ENCODE measurements at places on chromosomes 12 and 14. TPM values are rescaled to one million over a fixed set of nuclear protein-coding genes. Genes with fewer than 3 reads are reported as not detected.

DNA sequence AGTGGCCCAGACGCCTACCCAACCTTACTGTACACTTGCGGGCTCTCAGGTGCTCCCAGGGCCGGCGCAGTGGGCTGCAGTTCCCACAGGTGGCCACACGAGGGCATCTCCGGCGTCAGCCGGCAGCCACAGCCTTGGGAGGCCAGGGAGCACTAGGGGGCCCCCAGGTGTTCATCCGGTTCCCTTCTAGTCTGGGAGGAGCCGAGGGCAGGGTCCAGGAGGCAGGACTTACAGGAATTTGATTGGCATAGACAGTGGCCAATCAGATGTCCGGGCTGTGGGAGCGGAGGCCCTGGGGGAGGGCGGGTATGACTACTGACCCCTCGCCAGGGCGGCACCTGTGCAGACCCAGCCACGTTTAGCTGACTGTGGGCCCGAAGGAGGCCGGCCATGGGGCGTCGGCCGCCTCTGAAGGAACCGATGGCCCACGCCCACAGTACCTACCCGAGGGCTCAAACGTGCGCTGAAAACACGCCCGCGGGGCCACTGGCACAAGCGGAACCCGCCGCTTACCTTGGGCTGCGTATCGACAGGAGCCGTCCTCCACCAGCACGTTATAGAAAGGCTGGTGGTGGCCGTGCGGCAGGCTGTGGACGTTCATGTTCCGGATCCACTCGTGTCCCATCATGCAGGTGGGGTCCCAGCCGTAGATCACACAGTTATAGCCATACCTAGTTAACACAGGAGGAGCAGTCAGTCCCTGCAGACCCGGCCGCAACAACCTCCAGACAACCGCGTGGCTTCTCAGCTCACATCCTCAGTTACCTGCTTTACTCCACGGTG lies 34.8 kb downstream of the FBXO21 start:
- H3K4me1 ChIP-seq, result peaks cover 8% of the 10 kb centered on the region
- peak; percentile 78 for DNase-seq
- H3K27ac ChIP-seq, result no peak overlapping the region

- no peak for DNase-seq
- H3K36me3 ChIP-seq, result no peaks in the 10 kb centered on the region
- peaks cover 1% of the 10 kb centered on the region for H3K27me3 ChIP-seq
- no peak overlapping the region for H3K27ac ChIP-seq
- peaks cover 18% of the 10 kb centered on the region for H3K4me1 ChIP-seq
Observed at GRCh38 chr12:538731-539539, 79.2 kb downstream of the B4GALNT3 start.

GRCh38 chr14:29759521-29760340 lies 167.9 kb downstream of the PRKD1 start:
- no peak overlapping the region for H3K27ac ChIP-seq
- DNase-seq, result no peak
- no peaks in the 10 kb centered on the region for H3K27me3 ChIP-seq

DNA sequence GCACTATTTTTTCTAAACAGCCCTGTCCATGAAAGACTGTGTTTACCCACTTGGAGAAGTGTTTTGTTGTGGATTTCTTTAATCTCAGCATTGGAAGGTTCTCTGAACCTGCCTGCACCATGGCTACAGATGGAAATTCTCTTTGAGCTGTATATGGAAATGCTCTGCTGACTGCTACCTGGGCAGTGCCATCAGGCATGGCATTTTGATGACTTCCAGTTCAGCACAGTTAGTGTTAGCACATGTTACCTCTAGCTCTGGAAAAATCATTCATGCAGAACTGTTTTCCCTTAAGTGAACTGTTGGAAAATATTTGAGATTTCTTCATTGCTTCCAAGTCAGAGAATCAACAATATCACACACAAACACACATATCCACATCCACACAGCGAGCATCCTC lies 52.6 kb upstream of the RIC8B start:
- no peaks in the 10 kb centered on the region for H3K27me3 ChIP-seq
- H3K36me3 ChIP-seq, result no peaks in the 10 kb centered on the region
- H3K4me3 ChIP-seq, result no peak overlapping the region
- DNase-seq, result no peak

DNA sequence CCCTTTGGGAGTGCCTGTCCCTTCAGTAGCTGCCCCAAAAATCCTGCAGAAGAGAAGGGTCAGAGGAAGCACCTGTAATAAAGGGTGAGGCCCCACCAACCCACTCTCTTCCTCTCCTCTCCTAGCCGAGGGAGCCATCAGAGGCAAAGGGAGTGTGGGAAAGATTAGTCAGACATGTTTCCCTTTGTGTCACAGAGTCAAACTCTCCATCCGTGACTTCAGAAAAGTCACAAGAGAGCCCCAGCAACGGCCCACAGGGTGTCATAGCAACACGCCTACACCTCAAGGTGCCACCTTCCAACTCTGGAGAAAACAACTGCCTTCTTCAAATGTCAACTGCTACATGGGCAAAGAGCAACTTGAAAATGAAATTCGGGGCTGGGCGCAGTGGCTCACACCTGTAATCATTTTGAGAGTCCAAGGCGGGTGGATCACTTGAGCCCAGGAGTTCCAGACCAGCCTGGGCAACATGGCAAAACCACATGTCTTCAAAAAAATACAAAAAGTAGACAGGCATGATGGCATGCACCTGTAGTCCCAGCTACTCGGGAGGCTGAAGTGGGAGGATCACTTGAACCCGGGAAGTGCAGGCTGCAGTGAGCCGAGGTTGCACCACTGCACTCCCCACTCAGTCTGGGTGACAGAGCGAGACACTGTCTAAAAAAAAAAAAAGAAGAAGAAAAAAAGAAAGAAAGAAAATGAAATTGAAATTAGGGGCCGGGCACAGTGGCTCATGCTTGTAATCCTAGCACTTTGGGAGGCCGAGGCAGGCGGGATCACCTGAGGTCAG lies 17.7 kb upstream of the CD27 start:
- H3K27me3 ChIP-seq, result peaks cover 3% of the 10 kb centered on the region
- no peak overlapping the region for H3K27ac ChIP-seq
- no peaks in the 10 kb centered on the region for H3K36me3 ChIP-seq
- no peak overlapping the region for H3K4me3 ChIP-seq
- H3K4me1 ChIP-seq, result peaks cover 11% of the 10 kb centered on the region

DNA sequence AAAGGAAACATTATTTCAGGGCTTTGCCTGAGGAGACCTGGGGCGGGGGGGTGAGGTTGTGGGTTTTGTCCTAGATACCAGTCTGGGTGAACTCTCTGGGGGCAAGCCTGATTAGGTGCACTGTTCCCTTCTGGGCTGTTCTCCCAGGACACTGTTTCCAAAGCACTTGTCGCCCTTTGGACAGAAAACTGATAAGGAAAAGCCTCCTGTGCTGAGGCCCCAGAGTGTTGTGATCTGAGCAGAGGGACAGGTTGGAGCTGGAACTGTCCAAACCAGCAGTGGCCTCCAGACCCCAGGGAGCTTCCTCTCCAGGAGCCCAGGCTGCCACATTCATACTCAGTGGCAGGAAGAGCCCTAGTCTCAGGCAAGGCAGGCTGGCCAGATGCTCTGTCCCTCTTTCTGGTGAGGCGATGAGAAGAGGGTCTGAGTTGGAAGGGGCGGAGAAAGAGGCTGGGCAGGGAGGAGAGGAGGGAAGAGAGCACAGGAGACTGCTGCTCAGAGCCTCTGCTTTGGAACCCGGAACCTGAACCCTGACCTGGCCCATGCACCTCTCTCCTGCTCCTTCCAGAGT lies 1.9 kb downstream of the GALNT16 start:
- H3K27me3 ChIP-seq, result peaks cover 18% of the 10 kb centered on the region
- peak overlapping the region; percentile 88 for H3K4me3 ChIP-seq
- peak overlapping the region; percentile 86 for H3K27ac ChIP-seq
- peaks cover 5% of the 10 kb centered on the region for H3K36me3 ChIP-seq
- peaks cover 49% of the 10 kb centered on the region for H3K4me1 ChIP-seq
- DNase-seq, result peak; percentile 59

DNA sequence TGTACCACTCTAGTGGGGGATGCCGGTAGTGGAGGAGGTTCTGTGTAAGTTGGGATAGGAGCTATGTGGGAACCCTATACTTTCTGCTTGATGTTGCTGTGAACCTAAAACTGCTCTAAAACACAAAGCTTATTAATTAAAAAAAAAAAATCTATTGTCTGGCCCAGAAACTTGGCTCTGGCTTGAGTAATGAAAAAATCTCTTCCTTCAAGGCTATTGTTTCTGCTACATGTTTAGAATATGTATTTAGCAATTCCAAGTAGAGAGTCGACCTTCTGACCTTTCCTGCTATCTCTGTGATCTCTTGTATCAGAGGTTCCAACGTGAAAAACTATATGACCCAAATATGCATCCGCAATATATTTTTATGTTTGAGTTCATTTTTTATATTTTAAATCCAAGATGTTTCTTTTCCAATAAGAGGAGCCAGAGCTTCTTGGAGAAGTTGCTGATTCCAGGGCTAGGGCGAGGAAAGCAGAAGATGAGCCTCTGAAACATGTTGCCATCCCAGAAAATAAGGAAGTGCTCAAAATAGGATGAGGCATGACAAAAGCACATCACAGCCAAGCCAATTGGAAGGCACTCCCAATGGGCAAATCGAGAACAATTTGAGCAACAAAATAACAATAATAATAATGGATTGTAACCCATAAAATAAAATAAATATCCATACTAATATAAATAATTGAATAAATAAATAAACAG lies 184.6 kb upstream of the TMEM260 start:
- H3K4me3 ChIP-seq, result no peak overlapping the region
- no peaks in the 10 kb centered on the region for H3K27me3 ChIP-seq
- H3K36me3 ChIP-seq, result no peaks in the 10 kb centered on the region
- no peaks in the 10 kb centered on the region for H3K4me1 ChIP-seq
- no peak overlapping the region for H3K27ac ChIP-seq
- DNase-seq, result no peak

GRCh38 chr12:65659681-65660080 lies 164.6 kb upstream of the HMGA2 start:
- peaks cover 3% of the 10 kb centered on the region for H3K36me3 ChIP-seq
- H3K27ac ChIP-seq, result no peak overlapping the region
- no peak overlapping the region for H3K4me3 ChIP-seq
- H3K4me1 ChIP-seq, result no peaks in the 10 kb centered on the region

OTX2 gene
- 18.8 TPM for total RNA-seq

KRT77 gene
- not detected for total RNA-seq

TMEM179 gene
- total RNA-seq, result 28.8 TPM

WSCD2 gene
- total RNA-seq, result 1.4 TPM

KRT7 gene
- not detected for total RNA-seq

KERA gene
- total RNA-seq, result not detected

TOX4 gene
- total RNA-seq, result 63.0 TPM

ANO4 gene
- 38.0 TPM for total RNA-seq

LMO3 gene
- total RNA-seq, result 0.78 TPM

ISM2 gene
- total RNA-seq, result not detected

NKX2-1 gene
- not detected for total RNA-seq

Data from glutamatergic neuron (in vitro differentiated cells).